ENCODE measurements at places on chromosomes 2 and 18.

DNA sequence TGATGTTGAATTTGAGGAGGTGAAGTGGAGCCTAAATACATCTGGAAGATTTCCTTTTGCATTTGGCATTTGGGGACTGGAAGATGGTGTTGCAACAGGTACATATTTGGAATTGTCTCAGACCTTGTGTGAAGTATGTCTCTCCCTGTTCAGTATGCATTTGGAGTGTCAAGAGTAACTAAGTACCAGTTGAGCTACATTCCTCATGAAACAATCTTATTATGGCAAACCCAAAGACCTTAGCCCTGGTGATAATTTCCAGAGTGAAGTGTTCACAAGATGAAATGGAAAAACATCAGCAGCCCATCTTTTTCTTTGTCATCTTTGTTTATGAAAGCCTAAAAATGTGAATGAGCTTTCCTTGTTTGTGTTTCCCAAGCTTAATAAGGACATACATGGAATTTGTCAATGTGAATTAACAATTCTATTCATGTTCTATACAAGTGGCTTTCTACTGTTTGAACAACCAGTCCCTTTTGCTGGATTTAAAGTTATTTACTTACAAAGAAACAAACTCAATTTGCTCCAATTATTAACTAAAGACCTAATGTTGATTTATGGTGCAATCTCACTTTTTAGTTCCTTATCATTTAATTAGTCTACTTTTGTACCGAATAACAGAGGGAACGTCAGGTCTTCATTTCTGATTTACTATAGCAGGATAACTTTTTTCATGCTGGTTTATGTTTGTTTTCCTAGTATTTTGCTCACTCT lies 42.1 kb upstream of the PPP1R1C start:
- no peak for DNase-seq

- DNase-seq, result no peak
These were observed 289.4 kb downstream of the CMPK2 start for GRCh38 chr2:6576302-6576701.

GRCh38 chr2:168851674-168852320 lies 38.4 kb downstream of the SPC25 start:
- DNase-seq, result no peak

- no peak for DNase-seq
These were observed 109.0 kb downstream of the ZNF516 start for GRCh38 chr18:76386071-76386470.

DNA sequence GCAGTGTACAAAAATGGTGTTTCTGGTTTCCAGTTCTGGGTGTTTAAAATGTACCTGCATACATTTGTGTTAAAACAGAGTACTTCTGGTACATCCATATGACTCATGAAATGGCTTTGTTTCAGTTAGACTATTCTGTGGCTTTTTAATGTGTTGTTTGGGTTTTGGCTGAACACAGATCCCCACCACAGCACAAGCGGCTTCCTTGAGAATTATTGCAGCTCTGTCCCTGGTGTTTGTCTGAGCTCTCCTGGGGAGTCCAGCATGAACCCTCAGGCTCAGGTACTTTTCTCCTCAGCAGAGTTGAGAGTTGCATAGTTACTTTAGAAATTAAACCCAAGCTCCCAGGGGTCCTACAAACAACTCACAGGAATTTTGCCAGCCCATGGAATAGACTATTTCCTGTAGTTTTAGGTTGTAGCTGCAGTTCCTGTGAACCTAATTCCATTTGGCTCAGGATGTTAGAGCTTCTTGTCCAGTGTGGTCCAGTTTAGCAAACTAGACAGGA lies 64.8 kb upstream of the EML6 start:
- no peak for DNase-seq

- DNase-seq, result no peak
These were observed 349.5 kb downstream of the IRS1 start for GRCh38 chr2:226450141-226450540.

GRCh38 chr2:65256054-65256453 lies 28.4 kb downstream of the ACTR2 start:
- no peak for DNase-seq

GRCh38 chr2:100071335-100072043 lies 70.9 kb downstream of the AFF3 start:
- DNase-seq, result no peak

DNA sequence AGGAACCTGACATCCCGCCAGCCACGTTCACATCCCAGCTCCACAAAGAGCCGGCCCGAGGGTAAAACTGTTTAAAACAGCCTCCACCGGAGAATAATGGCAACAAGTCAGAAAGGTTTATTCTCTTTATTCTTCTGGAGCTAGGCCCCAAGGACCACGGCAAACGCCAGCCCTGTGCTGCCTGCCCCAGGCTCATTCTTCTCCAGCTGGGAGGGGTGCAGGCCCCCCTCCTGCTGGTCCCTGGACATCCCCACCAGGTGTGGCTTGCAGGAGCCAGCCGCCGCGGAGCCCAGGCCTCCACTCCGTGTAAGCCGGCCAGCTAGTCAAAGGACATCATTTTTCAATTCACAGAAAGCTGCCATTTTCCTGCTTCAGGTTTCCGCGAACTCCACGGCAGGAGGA lies 65.8 kb upstream of the SALL3 start:
- DNase-seq, result no peak

GRCh38 chr2:201191132-201191875 lies 8.4 kb downstream of the CASP10 start:
- DNase-seq, result no peak

DNA sequence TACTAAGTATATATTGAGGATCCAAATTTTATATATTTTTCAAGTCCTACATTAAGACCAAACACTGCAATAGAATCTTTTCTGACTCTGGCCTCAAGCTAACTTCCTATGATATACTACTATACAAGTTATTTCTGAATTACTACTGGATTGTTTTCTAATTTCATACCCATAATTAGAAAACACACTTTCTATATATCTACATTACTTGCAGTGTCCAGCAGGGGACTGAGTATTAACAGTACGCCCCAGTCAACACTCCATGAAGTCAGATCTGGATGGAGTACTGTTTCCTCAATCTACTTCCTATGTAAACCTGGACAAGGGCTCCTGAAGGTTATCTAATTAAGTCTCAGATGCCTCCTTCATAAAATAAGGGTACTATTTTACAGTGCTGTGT lies 26.5 kb downstream of the RMP24 start:
- no peak for DNase-seq

GRCh38 chr2:215847718-215848117 lies 165.6 kb downstream of the MREG start:
- no peak for DNase-seq

GRCh38 chr2:173354073-173354581 lies 545 bp upstream of the CDCA7 start:
- no peak for DNase-seq

DNA sequence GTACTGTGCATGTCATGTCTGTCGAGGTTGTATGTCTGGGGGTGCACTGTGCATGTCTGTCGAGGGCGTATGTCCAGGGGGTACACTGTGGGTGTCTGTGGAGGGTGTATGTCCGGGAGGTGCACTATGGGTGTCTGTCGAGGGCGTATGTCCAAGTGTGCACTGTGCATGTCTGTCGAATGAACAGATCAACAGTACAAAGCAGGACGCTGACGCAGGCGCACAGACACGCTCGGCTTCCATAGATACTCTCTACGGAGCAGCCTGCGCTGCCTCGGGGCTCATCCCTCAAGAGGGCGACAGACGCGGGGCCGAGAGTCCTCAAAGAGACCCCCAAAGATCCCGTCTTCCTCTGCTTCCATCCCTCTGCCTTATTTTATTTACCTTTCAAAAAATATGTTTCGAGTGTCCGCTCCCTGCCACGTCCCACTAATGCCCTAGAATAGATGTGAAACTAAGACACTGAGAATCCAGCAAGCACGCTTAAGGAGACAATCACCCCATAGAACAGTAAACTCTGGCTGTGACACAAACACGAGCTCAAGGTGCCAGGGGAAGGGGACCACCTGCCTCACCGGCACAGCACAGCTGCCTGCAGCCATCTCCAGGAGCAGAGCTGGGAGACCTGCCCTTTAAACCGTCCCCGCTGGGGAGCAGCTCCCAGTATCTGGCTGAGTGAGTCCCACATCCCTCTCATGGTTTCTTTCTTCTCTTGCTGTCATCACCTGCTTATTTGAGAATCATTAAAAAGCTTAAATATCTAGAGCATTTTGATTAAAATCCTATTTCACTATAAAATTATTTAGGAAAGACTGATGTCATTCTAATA lies 250.5 kb upstream of the MYT1L start:
- no peak for DNase-seq

DNA sequence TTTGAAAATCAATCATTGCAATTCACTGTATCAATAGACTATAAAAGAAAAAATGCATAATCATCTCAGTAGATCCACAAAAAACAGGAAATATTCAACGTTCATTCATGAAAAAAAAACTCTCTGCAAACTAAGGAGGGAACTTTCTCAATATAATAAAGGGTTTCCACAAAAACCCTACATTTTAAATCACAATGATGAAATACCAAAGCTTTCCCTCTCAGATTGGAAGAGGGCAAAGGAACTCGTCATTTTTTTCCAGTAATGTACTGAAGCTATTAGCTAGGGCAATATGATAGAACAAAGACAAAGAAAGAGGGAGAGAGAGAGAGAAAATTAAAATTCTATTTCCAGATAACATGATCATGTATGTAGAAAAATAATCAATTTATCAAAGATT lies 167.1 kb upstream of the RBMS1 start:
- no peak for DNase-seq

DNA sequence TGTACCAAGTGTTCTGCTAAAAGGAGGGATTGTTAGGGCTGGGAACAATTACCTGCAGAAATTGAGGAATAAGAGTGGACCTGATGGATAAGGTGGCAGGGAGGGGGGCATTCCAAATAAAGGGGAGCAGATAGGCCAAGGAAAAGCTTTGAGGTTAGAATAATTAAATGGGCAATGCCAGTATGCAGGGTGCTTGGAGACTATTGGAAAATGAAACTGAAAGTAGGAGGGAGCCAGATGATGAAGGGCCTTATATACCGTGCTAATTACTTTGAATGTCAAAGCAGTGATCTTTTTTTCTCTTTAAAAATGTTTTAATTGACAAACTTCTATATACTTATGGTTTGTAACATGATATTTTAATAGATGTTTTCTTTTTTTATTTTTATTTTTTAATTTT lies 42.9 kb downstream of the MMADHC start:
- no peak for DNase-seq

DNA sequence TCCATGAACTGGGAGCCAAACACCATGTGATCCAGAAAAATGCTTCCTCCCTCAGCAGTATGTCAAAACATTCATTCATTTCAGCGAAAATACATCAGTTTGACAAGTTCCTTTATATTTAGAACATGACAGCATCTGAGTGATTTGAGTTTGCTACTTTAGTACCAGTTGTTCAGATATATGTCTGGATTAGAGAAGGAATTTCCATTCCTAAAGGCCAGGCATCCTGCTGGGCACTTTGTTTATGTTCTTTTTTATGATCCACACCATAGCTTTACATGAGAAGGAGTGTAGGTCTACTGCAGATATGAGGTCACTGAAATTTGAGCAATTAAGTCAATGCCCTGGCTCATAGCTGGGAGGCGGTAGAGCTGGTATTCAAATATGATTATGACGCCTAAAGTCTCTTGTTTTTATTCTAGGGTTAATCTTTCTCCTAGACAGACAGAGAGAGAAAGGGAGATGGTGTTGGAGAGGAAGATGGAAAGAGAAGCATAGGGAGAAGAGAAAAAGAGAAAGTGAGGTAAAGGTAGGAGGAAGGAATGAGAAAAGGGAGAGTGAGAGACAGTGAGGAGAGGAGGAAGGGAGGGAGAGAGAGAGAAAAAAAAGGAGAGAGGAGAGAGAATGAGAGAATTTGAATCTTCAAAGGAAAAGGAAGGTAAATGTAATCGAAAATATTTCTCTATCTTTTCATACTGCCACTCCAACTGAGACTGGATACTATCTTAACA lies 839.5 kb upstream of the FANCL start:
- DNase-seq, result no peak

GRCh38 chr18:12556946-12557806 lies 100.7 kb downstream of the SPIRE1 start:
- no peak for DNase-seq

- DNase-seq, result no peak
These were observed 18.4 kb upstream of the CLASP1 start for GRCh38 chr2:121667618-121668017.

DNA sequence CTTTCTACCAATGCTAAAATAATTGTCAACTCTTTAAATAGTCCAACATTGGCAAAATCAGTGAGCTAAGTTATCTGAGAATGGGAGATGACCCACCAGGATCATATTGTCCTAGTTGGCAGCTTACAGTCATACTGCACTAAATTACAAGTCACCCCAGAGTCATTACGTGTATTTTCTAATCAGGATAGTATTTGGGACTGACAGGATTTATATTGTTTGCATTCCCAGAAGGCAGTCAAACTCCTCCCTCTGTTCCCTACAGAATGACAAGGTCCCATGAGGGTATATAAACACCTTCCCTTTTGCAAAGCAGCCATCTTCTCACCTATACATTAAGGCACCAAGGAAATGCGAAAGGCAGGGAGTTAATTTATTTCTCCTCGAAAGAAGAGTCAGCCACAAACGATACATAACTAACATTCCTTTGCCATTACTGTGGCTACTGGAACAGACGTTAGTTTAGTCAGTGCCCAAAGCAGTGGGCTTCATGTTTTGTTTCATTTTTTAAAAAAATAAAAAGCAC lies 125.3 kb downstream of the ANTXR1 start:
- no peak for DNase-seq

- DNase-seq, result no peak
These were observed 192.9 kb downstream of the NOL4 start for GRCh38 chr18:34031810-34032209.

DNA sequence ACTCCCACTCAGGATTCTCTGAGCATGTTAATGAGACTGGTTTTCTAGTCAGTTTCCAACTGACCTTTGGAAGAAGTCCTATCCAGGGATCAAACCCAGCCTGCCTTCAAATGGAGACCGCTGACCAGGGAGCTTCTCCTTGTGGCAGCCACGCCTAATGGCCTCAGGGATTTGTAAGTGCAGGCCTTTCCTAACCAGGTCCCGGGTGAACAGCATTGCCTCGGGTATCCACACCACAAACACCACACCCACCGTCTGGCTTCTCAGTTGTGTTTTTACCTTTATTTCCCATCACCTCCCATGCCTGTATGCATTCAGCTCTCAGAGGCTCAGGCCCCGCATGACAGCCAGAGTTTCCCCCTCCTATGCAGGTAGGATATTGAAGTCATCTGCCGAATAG lies 406.3 kb upstream of the HS6ST1 start:
- DNase-seq, result no peak
